ENCODE measurements at places on chromosomes 7 and 10.
A peak's percentile ranks its signal among the peaks of the same experiment; 100 is the strongest.

GRCh38 chr10:70619271-70620019, 16.9 kb upstream of the PRF1 start:
- DNase-seq = no peak

- DNase-seq = no peak
These were observed 30.1 kb upstream of the KCNMA1 start for GRCh38 chr10:77667426-77668324.

DNA sequence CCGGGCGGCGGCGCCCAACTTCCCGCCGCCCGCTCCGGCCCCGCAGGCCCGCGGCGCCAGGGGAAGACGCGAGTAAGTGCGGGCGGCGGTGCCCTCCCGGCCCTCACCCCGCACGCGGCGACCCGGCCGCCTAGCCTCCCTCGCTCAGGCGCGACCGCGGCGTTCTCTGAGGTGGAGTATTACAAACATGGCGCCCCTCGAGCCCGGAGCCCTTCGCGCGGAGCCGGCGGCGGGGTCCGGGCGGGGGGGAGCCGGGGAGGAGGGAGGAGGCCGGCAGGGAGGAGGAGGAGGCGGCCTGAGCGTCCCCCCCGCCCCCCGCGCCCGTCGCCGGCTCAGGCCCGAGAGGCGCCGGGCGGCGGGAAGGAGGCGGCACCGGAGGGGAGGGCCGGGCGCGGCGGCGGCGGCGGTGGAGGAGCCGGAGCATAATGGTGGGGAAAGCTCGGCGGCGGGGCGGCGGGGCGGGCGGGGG, at the start of gene ZMYND11:
Gene ZMYND11 (plus strand): TSS at position 324 of the 469 bp plus-strand sequence. CDS start 44,558 bp downstream, outside the sequence.
- DNase-seq = peak; percentile 72

- DNase-seq = no peak
These were observed 179.4 kb downstream of the PDE1C start for GRCh38 chr7:31890766-31891165.

DNA sequence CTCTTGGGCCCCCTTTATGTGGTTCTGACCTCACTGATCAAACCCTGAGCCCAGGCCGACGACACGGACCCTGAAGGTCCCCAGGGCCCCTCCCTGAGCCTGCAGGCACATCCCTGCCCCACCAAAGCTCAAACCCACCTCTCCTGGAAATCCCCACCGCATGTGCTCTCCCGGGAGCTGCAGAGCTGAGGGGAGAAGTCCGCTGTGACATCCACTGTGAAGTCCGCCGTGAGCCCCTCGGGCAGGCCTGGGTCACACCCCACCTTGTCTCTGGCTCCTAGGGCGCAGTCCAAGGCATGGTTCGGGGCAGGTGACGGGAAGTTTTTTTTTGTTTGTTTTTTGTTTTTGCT, 100.2 kb downstream of the MICALL2 start:
- DNase-seq = no peak

- no peak for DNase-seq
These were observed 11.6 kb downstream of the MLXIPL start for GRCh38 chr7:73612598-73613269.

DNA sequence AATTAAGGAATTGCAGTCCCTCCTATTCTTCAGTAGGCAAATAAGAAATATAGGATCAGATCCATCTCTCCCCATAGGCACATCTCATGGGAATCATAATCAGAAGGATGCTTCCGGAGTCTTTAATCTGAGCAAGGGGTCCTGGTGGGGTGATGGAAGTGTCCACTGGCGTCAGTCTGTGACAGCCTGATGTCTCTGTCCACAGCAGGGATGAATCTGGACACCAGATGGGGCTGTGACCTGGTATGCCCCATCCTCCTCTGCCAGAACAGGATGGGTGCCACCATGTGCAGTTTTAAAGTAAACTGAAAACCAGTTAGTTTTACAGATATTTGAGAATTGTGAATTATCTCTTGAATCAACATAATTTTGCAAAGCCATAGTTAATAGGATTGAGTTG, 148.7 kb downstream of the C1GALT1 start:
- no peak for DNase-seq

DNA sequence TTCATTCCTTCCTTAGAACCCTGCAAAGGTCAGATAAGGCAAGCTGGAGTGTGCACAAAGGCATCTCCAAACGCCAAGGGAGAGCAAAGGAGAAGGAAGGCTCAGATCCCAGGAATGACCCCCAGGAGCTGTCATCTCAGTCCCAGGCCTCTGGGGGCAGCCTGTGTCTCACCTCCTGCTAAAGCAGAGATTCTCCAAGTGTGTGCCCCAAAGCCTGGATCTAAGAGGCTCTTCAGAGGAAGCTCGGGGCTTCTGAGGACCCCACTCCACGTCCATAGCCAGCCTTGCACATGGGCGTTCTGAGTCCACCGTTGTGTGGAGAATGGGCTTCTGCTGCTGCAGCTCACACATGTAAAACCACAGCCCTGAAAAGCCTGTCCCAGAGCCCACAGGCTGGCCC, 5.1 kb upstream of the GRID1 start:
- no peak for DNase-seq

DNA sequence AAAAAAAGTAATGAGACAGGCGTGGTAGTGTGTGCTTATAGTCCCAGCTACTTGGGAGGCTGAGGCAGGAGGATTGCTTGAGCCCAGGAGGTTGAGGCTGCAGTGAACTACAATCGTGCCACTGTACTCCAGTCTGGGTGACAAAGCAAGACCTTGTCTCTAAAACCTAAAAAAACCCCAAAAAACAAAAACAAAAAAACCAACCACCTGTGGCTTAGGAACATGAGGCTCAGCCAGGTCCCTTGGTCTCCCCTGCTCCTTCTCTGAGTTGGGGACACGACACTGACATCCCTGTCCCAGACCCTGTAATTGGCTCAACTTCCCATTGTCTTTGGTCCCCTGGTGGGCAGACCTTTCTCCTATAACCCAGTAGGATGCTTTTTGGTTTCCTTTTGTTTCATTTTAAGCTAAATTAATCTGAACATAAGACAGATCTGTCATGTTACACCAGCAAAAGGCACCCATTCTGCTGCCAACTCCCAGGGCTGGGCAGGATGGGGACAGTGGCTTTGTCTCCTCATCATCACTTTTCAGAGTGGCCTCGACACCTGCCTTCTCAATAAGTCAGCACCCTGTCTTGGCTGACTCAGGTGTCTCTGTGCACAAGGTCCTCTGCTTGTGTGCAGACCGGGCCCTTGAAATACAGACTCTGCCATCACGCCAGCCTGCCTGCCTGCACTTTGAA, 74.4 kb downstream of the MYL10 start:
- DNase-seq = no peak

DNA sequence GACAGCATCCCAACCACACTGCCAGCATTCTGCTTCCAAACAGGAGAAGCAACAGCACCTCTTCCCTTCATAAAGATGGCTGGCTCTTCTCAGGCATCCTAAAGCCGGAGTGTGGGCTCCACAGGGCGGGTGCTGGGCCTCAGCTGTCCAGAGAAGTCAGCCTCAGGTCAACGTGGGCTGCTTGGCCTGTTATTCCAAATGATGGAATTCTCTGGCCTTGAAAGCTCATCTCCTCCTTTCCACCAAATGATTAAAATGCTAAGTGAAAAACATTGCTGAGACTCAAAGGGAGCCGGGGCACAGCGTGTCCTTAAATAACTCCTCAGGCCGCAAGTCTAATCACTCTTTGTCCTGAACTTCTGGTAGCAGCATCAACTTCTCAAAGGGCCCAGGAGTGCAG, 53.1 kb upstream of the CPXM2 start:
- no peak for DNase-seq

- no peak for DNase-seq
These were observed 317.6 kb downstream of the GRID1 start for GRCh38 chr10:86048973-86049372.

- no peak for DNase-seq
These were observed 59.0 kb upstream of the KCNMA1 start for GRCh38 chr10:77696584-77696983.

DNA sequence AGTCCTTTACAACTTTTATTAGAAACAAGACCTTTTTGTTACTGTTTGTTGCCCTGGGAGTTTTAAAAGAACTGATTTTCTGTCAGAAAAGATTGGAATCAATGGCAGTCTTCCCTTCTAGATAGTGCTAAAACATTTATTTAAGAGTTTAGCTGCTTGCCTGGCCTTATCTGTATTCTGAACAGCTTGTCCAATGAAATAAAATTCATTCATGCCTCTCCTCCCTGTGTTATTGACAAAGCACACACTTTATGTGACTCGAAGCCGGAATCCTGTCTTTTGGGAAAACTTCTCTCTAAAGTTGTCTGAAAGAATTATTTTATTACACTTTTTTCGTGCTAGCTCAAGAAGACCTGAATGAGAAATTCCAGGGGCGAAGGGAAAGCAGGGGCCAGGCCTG, 992.5 kb downstream of the TYW1 start:
- no peak for DNase-seq

DNA sequence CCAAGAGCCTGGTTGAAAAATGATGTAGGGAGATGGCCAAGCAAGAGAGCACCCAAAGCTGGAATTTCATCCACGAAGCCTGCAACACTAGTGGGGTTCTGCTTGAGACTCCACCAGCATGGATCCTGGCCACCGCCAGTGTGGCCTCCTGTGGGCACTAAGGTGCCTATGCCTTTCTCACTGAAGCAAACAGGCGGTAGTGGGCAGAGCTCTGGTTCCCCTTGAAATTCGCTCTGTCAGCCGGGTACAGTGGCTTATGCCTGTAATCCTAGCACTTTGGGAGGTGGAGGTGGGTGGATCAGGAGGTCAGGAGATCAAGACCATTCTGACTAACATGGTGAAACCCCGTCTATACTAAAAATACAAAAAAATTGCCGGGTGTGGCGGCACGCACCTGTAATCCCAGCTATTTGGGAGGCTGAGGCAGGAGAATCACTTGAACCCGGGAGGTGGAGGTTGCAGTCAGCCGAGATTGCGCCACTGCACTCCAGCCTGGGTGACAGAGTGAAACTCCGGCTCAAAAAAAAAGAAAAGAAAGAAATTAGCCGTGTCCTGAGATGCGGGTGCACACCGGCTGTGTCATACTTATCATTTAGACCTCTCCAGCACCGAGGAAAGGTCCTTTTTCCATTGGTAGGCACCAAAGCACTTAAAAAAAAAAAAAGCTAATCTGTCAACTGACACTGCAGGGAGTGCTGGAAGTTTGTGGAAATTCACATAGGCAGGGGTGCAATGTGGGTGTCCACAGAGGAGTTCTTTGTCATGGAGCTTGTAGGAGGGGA, 28.3 kb downstream of the CCM2 start:
- no peak for DNase-seq

- DNase-seq = no peak
These were observed 39.3 kb downstream of the SEC23IP start for GRCh38 chr10:119931871-119932270.

GRCh38 chr7:17689361-17689902, 250.9 kb downstream of the SNX13 start:
- DNase-seq = no peak

DNA sequence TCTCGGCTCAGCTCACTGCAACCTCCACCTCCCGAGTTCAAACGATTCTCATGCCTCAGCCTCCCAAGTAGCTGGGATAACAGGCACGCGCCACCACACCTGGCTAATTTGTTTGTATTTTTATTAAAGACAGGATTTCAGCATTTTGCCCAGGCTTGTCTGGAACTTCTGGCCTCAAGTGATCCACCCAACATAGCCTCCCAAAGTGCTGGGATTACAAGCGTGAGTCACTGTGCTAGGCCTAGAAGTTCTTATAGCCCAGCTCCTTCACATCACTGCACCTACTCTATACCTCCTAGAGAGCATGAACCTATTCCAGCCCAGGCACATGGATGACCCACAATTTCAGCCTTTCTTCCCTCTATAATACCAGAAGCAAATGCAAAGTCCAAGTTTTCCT, 1.3 kb upstream of the BLOC1S2 start:
- DNase-seq = no peak

DNA sequence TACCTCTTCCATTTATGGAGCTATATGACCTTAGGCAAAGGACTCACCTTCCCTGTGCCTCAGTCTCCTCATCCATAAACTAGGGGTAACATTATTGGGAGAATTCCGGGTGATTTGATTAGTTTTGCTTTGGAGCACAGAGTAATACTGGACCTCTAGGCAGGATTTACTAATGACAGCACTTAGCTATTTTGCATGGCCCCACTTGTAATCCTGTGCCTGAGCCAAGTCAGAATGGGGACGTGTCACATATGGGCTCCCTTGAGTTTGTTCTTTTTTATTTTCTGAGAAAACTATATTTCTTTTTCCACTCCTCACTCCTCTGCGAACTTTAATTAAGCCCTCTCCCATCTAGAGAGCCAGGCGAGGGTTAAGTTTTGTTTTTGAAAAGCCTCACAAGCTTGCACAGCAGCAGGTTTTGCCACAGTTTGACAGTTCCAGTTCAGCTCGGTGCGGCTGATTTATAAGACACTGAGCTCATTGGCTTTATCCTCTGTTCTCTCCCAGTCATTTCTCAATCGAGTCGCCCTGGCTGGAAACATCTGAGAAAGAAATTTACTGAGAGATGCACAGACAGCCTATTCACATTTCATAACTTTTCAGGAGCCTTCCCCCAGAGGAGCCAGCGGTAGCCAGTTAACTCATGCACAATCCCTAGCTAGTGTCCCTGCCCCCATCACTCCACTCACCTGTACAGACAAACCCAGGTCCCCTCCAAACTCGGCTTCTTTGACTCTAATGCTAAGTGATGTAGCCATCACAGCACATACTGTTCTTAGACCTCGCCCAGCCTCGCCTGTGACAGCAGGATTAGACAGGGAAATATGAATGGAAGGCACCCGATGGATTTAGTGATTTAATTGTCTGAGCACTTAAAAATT, 441.9 kb upstream of the NPVF start:
- DNase-seq = no peak

DNA sequence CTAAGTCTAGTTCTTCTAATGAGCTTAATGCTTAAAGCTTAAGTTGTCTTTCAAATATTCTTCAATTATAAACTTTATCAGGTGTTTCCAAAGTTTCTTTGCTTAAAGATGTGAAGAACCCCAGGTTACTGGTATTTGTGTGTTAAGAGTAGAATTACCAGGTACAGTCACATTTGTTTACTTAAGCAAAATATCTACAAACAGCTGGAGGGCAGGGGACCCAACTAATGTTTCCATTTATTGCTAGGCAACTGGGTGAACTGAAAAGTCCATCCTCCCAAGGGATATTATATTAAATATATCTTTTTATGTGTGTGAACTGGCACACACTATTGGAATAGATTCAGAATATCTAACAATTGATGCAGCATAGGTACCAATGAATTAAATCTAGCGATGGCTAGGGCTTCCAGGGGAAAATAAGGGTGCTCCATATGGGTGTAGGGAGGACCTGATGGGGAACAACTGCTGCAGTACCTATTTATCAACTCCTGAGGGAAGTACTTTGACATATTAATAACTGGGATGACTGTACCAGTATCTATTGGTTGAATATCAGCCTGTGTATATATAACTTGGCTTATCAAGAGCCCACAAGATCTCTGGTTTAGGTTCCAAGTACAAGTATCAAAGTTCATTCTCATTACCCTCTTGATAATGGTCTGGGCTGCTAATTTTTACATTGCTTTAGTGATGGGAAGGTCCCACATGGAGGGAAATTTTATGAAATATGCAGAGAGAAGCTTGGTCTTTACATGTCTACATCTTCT, 10.3 kb upstream of the AGR3 start:
- no peak for DNase-seq

Data from CD4-positive, alpha-beta T cell treated with Interleukin-15 for 1 hour (primary cell).